Osteoblast (primary cell): ENCODE measurements at places on chromosomes 7 and 10. TPM values are rescaled to one million over a fixed set of nuclear protein-coding genes. Genes with fewer than 3 reads are reported as not detected.

- no peak for DNase-seq
Observed at GRCh38 chr7:112359086-112359485, 91.2 kb upstream of the IFRD1 start.

DNA sequence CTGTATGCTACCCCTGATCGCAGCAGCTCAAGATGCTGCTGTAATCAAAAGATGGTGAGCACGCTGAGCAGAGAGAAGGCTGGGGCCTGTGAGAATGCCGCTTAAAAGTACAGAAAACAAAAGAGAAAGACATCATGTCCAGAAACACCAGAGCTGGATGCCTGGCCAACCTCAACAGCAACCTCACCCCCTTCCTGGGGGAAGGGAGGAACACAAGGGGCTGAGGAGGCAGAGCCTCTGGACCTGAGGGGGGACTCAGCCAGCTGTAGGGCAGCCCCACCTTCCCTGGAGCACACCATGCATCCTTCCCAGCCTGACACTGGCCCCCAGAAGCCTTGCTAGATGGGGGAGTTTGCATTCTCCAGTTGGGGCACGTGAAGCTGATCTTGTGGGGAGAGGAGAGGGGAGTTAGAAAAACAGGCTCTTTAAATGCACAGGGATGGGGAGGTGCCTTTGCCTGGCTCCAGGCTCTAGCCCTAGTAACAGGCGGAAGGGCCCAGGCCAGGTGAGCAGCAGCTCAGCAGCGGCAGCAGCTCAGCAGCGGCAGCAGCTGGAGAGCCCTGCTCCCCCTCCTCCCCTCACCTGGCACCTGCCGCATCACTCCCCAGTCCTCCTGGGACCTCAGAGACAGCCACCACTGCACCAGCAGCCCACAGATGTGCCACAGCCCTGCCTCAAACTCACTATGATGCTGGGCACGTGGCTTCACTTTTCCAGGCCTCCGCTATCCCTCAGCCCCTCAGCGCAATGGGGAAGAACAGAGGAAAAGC, 156.3 kb downstream of the NEURL1 start:
- DNase-seq = no peak

DNA sequence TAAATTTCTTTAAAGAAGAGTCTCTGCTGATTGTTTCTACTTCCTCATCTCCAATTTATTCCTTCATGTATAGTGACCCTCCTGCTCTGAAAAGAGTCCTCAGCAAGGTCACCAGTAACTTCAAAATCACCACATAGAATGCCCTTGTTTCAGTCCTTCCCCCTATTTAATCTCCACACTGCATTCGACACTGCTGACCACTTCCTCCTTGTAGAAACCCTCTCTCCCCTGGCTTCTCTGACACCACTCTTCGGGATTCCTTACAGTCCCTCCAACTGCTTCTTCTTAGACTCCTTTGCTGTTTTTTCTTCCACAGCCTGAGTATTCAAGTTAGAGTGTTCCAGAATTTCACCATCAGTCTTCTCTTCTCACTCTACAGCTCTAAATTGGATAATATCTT, 89.5 kb downstream of the VPS41 start:
- no peak for DNase-seq

- no peak for DNase-seq
Observed at GRCh38 chr10:13904064-13904463, 317.3 kb downstream of the PRPF18 start.

GRCh38 chr7:36742911-36743775, 18.8 kb upstream of the AOAH start:
- DNase-seq = no peak

GRCh38 chr7:42080841-42081586, 156.0 kb downstream of the GLI3 start:
- DNase-seq = no peak

DNA sequence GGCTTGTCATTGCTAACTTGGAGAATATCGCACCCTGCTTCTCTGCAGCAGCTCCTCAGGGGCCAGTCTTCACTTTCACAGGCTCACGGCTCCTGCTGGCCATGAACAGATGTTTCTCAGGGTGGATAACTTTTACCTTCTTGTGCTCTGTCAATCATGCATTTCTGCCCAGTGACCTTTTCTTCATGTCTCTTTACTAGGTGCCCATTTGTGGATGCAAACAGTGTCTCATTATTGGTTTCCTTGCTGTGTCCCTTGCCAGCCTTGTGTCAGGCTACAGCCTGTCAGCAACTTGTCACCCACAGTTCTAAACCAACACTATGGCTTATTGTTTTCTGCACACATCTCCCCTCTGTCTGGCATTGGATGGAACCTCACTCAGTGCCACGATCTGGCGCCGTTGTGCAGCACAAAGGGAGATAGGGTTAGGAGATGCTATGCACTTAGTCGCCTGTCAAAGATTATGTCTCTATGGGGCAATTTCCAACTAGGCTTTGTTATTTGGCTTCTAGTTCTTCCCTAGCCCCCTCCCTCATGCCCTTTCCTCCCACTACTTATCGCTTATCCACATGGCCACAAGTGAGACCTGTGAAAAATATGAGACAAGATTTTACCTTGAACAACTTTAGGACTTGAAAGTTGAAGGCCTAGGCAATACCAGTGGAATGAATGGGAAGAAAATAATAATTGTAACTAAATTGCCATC, 45.7 kb upstream of the NXPH1 start:
- DNase-seq = no peak

DNA sequence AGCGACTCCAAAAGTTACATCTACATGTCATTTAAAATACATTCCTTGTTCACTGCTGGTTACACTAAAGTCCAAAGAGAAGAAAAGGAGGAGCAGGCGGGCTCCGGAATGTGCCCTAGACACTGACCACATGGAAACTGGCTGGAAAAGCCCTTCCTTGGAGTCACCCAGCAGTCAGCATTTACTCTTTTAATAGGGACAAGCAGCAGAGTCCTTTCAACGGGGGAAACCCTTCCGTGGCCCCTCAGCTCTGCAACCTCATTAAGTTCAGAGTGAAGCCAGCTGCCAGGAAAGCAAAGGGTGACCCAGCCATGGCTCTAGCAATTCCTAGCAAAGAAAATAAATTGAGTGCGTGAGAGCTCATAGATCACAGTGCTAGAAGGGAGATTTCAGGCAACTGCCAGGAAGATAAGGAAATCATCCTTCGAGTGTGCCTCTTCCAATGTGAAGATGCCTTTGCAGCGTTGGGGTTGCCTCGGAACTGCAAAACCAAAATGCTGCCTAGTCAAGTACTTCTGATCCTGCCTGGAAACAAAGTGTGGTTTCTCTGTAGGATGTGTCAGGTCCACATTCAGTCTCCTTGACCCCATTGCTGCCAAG, 101.6 kb downstream of the SORBS1 start:
- no peak for DNase-seq

DNA sequence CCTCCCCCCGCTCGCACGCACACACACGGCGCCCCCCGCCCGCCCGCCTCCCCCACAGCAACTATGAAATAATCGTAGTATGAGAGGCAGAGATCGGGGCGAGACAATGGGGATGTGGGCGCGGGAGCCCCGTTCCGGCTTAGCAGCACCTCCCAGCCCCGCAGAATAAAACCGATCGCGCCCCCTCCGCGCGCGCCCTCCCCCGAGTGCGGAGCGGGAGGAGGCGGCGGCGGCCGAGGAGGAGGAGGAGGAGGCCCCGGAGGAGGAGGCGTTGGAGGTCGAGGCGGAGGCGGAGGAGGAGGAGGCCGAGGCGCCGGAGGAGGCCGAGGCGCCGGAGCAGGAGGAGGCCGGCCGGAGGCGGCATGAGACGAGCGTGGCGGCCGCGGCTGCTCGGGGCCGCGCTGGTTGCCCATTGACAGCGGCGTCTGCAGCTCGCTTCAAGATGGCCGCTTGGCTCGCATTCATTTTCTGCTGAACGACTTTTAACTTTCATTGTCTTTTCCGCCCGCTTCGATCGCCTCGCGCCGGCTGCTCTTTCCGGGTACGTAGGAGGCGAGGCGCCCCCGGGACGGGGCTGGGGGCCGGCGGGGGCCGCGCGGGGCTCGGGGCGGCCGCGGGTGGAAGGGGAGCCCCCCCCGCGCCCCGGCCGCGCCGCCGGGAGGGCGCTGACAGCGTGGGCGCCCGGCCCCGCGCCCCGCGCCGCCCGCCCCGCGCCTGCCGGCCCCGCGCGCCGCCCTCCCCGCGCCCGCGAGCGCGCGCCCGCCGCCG, 441 bp downstream of the BMI1 start:
- DNase-seq = peak; percentile 98

ANKRD1 gene
- total RNA-seq = 27.7 and 52.1 TPM in 2 replicates

H2BK1 gene
- total RNA-seq = not detected in 2 replicates

TCAF2 gene
- 1.8 and 2.5 TPM in 2 replicates for total RNA-seq

ANXA8 gene
- 0.59 and 0.72 TPM in 2 replicates for total RNA-seq

CLDN3 gene
- not detected in 2 replicates for total RNA-seq
